ENCODE measurements at places on chromosomes 4 and X. TPM values are rescaled to one million over a fixed set of nuclear protein-coding genes. Genes with fewer than 3 reads are reported as not detected.

The ARSD gene
- 25.8 TPM for total RNA-seq

The GSX2 gene
- total RNA-seq: not detected

The C4orf54 gene
- total RNA-seq: not detected

The CABS1 gene
- total RNA-seq: not detected

The S100G gene
- total RNA-seq: not detected

The TCEANC gene
- total RNA-seq: 4.1 TPM

The FOXR2 gene
- total RNA-seq: not detected

The CLNK gene
- total RNA-seq: not detected

The RNF175 gene
- 1.0 TPM for total RNA-seq

The PCYT1B gene
- 1.8 TPM for total RNA-seq

The ARR3 gene
- total RNA-seq: not detected

The PTTG2 gene
- not detected for total RNA-seq

The MAGEA4 gene
- not detected for total RNA-seq

The NXF2B gene
- not detected for total RNA-seq

The HELT gene
- total RNA-seq: not detected

The GPR173 gene
- 6.4 TPM for total RNA-seq

The PLXNB3 gene
- total RNA-seq: 9.1 TPM

The FRAS1 gene
- 35.8 TPM for total RNA-seq

The GDPD2 gene
- total RNA-seq: 0.07 TPM

The AFF2 gene
- total RNA-seq: 0.41 TPM

The UGT2A1 gene
- total RNA-seq: not detected

The TSPAN7 gene
- total RNA-seq: 2.0 TPM

The CENPVL3 gene
- total RNA-seq: 6.8 TPM

The CSAG2 gene
- not detected for total RNA-seq

The LNX1 gene
- 6.9 TPM for total RNA-seq

The PABPC4L gene
- total RNA-seq: 1.1 TPM

The ABLIM2 gene
- 7.2 TPM for total RNA-seq

The CCDC149 gene
- total RNA-seq: 4.9 TPM

The MAGED4 gene
- 32.5 TPM for total RNA-seq

The ARMCX1 gene
- 18.3 TPM for total RNA-seq
